ENCODE measurements at places on chromosomes 3 and 15.

DNA sequence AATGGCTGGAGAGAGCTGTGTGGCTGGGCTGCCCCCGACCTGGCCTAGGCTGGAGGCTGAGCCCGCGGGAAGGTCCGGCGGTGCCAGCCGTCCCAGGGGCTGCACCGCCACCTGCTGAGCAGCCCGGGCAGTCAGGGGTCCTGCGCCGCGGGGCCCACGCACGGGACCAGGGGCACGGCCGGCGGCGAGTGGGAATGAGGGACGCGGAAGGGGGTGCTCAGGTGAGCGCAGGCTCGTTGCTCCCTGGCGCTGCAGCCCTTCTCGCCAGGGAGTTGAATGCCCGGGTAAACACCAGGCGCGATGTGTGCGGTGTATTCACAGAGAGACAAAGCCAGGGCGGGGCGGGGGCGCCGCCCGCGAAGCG lies 666 bp upstream of the SEMA3F start:
- DNase-seq = peak; percentile 91

DNA sequence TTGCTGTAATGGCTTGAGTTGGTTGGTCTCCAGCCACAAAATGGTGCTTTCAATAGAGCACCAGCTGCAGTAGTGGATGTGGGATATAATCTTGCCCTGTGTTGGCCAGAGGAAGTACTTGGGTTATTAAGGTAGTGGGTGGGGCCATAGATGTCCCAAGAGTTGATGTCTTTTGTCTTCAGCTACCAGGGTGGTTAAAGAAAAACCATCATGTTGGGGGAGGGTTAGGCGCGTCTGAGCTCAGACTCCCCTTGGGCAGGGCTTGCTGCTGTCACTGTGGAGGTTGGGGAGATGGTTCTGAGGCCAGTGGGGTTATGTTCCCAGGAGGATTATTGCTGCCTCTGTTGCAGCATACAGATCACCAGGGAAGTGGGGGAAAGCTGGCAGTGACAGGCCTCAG lies 46.9 kb upstream of the GADL1 start:
- no peak for DNase-seq

GRCh38 chr15:98308117-98308516 lies 340.2 kb upstream of the IGF1R start:
- DNase-seq = no peak

DNA sequence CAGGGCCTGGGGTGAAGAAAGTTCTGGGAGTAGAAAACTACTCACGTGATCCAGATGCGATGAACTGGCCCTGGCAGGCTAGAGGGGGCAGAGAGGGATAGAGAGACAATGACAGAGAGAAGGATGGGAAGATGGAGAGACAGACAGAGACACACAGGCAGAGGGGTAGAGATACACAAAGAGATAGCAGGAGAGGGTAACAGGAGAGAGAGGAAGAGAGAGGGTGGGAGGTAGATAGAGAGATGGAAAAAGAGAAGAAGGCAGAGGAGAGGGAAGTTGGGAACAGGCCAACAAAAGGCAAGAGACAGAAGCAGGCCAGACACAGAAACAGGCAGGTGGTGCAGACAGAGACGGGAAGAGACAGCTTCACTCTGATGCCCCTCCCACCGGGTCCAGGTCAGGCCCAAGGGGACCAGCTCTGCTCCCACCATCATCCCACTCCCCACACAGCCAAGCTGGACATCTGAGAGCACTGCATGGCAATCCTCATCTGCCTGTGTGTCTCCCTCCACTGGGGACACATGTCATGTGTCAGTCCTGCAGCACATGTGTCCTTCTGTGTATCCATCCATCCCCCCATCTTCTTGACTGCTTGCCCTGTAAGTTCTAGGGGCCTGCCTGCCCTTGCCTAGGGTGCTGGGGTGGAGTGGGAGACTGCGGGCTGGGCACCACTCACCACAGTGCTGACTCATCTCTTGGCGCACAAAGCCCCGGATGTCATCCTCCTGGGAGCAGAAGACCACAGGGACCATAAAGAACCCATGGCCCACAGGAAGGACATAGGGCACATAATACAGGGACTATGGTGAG lies 2.2 kb upstream of the UCN2 start:
- DNase-seq = peak; percentile 99

- no peak for DNase-seq
Observed at GRCh38 chr3:172102883-172103310, 63.5 kb downstream of the FNDC3B start.

GRCh38 chr15:89070197-89071124 lies 17.8 kb upstream of the ABHD2 start:
- no peak for DNase-seq

- no peak for DNase-seq
Observed at GRCh38 chr3:142180761-142181362, 31.5 kb upstream of the TFDP2 start.

GRCh38 chr15:67066041-67066958 lies 898 bp downstream of the SMAD3 start:
- DNase-seq = peak; percentile 90

GRCh38 chr3:113783463-113783862 lies 36.6 kb downstream of the ATP6V1A start:
- DNase-seq = peak; percentile 88

DNA sequence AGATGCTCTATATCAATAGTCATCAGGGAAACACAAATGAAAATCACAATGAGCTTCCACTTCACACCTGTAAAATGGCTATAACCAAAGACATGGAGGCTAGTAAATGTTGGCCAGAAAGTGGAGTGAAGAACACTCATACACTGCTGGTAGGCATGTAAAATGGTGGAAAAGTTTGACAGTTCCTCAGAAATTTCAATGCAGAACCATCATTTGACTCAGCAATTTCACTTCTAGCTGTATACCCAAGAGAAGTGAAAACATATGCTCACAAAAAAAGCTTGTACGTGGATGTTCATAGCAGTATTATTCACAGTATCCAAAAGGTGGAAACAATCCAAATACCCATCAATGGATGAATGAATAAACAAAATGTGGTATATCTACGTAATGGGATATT lies 19.2 kb upstream of the TOP2B start:
- DNase-seq = no peak

- no peak for DNase-seq
Observed at GRCh38 chr15:50107591-50108408, 11.2 kb downstream of the ATP8B4 start.

DNA sequence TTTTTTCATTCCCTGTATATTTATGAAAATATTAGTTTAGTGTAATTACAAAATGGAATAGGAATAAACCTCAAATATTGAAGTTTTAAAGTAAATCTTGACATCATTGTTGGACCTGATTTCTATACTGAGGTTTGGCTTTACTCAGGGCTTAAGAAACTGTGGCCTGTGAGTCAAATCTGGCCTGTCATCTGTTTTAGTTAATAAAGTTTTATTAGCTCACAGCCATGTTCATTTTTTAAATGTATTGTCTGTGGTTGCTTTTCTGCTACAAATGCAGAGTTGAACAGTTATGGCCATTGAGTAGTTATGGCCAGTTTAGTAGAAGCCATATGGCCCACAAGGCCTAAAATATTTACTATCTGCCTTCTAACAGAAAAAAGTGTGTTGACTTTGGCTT lies 80.7 kb downstream of the DIPK2A start:
- DNase-seq = no peak

- DNase-seq = no peak
Observed at GRCh38 chr15:61086012-61086411, 143.1 kb downstream of the RORA start.

GRCh38 chr3:37662785-37663184 lies 198.9 kb upstream of the CTDSPL start:
- DNase-seq = no peak

- DNase-seq = no peak
Observed at GRCh38 chr3:129521611-129522010, 6.8 kb upstream of the RHO start.

DNA sequence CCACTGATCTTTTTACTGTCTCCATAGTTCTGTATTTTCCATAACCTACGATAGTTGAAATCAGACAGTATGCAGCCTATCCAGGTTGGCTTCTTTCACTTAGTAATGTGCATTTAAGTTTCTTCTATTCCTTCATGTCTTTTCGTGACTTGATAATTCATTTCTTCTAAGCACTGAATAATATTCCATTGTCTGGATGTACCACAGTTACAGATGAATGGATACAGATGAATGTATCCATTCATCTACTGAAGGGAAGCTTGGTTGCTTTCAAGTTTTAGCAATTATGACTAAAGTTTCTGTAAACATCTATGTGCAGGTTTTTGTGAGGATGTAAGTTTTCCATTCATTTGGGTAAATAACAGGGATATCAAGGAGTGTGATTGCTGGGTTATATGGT lies 124.8 kb downstream of the NSUN3 start:
- DNase-seq = no peak

- DNase-seq = no peak
Observed at GRCh38 chr3:148718982-148719862, 21.5 kb downstream of the AGTR1 start.

DNA sequence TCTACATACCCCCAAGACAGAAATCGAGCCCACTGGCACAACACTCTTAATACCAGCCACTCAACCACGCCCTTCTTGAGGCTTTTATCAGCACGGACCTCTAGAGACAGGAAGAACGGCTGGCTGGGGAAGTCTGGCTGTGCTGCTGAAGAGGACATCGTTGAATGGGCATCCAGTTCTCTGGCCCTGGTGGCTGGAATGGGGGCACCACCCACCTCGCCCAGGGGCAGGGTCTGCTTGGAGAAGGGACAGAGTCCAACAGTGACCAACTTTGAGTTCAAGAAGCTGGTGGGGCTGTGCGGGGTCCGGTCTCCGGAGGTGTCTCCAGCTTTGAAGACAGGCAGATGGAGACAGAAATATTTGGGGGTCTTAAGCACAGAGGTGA lies 77.5 kb downstream of the ATP10A start:
- DNase-seq = no peak

DNA sequence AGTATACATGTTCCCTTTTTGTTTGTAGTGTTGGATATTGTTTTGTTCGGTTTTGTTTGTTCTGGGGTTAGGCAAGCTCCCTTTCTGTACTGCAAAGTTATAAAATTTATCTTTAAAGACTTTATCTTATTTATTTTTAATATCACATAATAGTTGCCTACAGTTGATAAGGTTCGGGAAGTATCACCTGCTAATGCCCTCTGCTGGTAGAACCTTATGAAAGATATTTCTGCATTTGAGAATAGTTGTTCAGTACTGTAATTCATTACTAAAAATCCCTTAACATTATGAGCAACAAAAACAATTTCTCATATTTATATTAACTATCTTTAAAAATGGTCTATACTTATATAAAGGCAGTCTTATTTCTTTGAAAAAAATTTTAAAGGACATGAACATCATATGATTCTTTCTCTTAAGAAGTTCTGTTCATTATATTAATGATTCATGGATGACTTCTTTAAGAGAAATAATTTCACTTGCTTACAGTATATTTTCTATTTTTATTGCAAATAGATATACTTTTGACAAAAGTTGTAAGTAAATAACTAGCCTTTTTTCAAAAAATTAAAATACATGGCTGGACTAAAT lies 1126.8 kb downstream of the SI start:
- DNase-seq = no peak

DNA sequence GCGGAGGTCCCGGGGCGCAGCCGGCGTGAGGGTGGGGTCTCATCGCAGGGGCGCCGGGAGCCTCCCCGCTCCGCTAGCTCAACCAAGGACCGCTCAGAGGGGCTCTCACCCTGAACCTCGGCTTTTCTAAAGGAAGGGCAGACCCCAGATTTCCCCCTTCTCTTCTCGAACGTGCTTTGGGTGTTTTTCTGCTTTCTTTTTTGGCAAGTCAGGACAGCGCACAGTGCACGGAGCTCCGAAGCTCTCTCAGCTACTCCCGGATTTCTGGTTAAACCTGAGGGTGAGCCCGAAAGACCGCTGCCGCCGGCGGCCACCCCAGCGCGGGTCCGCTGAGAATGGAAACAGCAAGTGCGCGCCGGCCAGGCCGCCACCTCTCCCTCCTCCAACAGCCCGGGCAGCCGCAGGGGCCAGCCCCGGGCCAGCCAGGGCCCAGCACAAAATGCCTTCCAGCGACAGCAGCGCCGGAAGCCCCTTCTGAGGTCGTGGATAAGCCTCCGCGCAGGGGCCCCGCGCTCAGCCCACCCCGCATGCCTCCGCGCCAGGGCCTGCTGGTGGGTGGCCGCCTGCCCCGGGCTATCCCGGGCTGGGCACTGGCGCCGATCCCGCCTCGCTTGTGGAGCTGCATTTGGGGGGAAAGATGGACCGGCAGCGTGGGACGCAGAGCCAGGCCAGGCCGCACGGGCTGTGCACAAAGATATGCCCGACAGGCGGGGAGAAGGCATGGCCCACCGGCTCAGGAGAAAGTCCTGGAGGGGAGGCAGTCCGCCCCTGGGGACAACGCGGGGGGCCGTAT lies 8.2 kb upstream of the OCA2 start:
- peak; percentile 86 for DNase-seq

- no peak for DNase-seq
Observed at GRCh38 chr3:114707252-114707860, 413.5 kb downstream of the TIGIT start.

- peak; percentile 10 for DNase-seq
Observed at GRCh38 chr3:63338351-63338750, 60.2 kb downstream of the SYNPR start.

DNA sequence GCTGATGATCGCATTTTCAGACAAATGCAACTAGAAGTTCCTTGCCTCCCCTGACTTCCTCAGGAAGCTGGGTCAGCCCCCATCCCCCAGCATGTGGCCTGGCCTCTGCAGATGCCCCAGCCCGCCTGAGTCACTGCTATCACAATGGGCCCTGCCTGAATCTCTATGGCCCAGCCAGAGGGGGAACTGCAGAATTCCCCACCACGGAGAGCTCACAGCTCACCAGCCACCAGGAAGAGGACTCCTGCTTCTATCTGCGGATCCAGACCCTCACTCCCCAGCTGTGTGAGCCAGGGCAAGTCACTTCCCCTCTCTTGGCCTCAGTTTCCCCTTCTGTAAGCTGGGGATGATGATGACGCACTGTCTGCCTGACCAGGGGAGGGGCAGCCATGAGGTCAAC lies 6.9 kb downstream of the PLXND1 start:
- peak; percentile 97 for DNase-seq

DNA sequence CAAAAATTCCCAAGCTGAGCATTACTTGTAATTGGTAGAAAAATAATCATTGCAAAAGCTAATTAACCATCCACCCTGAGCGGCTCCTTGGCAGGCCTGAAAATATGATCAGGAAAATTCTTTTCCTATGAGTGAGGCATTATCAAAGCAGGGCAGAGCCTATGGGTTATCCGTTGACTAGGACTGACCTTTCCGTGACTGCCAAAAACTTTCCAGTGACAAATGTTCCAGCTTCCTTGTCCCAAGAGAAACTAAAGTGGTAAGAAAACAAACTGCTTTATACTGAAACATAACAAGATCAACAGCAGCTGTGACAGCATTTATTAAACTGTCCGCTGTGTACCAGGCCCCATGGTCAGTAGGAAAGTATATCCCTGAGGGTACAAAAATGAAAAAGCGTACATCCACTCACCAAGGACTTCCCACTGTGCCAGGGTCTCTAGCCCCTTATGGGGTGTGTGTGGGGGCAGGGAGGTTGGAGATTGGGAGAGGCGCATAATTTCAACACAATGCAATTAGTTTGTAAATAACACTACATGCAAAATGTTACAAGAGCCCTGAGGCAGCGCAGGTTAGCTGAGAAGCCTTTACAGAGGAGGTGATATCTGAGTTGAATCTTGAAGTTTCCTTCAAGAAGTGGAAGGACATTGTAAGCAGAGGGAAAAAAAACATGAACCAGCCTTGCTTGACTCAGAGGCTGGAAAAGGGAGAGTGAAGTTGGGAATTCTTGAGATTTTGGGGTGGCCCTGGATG lies 8.5 kb downstream of the LIPC start:
- DNase-seq = no peak
